ENCODE measurements at places on chromosomes 4 and X.
A peak's percentile ranks its signal among the peaks of the same experiment; 100 is the strongest.

DNA sequence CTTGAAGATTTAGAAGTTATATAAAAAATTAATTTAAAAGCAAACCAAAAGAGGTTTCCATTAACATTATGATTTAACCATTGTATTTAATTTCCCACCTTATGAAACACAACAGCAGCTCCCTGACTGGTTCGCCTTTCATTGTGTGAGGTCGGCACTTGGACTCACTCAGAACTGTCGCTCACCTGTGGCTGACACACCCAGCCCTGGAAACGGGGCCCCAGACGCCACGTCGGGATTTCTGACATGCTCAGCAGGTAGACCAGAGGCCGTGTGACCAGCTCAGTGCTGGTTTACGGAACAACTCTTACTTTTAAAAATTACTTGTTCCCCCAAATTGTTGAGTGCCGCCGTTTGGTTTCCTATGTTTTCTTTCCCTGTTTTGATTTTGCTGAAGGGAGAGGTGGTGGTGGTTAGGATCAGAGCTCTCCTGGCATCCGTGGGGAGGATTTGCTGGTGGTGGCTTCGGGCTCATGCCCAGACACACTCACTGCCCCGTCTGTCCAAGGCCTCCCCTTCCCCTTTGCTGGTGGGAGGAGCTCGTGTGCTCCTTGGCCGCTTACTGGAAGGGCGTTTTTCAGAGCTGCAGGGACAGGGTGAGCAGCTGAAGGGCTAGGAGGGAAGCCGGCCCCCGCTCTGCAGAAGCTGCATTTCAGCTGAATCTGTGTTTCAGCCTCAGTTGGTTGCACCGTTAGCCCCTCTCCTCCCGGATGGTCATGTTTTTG is 59.2 kb downstream of the CPLX1 start:
- DNase-seq = no peak

- DNase-seq = no peak
Observed at GRCh38 chr4:856225-856901, 30.4 kb upstream of the CPLX1 start.

DNA sequence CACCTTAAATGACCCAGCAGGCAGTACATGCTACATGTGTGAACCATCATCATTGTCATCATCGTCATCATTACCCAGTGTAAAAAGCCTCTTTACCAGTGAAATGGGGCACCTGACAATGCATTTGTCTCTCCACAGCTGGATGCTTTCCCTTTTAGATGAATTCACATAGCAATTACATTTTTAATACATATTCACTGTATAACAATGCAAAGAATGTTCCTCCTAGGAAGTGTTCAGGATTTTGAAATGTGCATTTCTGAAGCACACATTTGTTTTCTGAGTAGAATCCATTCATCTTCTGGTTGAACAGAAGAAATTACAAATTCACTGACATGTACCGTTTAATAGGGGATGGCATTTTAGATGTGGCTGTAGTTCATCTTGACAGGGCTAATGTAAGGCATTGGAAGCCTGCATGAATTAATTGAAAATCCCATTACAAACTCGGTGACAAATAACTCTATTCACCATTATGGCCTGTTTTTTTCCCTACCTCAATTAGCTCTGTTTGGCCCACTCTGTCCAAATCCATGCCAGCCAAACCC is 111.1 kb downstream of the SH3RF1 start:
- DNase-seq = no peak

DNA sequence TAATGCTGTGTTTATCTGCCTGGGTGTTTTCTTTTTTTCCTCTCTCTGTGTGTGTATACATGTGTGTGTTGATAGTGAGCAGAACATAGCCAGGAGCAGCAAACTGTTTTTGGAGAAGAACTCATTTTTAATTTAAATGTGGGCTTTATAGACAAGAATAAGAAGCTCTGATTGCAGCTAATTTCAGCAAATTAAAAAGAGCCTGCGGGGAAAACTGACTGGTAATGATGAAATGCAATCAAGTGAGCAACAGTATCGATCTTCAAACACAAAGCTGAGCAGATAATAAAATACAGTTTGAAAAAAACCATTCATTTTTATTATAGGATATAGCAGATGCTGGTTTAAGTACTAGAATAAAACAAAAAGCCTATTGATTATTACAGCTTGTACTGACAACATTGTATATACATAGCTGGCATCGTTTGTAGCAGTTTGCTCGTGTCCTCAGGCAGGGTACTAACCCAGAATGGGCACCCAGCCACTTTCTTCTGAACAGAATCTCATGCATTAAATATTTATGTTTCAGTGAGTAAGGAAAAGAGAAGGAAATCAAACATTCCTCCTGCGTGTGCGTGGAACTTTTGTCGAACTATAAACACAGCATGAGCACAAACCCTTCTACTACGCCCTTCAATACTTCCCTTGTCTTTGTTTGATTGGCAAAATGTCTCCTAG is 73.5 kb upstream of the ZFP42 start:
- no peak for DNase-seq

DNA sequence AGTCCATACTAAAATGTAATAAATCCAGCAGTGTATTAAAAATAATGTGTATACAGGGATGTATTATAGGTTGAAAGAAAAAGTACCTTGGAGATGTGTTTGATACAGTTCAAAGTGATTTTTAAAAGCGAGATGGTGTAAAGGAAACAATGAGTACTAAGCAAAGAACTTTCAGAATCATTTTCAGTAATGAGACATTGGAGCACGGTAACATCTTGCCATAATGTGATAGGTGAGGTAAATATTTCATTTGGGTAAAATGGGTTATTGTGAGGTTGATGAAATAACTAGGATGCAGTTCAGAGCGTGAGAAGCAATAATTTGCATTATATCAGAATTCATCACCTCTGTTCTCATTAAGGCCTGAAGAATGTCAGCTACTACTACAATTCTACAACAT is 25.9 kb downstream of the EIF2S3 start:
- DNase-seq = no peak

DNA sequence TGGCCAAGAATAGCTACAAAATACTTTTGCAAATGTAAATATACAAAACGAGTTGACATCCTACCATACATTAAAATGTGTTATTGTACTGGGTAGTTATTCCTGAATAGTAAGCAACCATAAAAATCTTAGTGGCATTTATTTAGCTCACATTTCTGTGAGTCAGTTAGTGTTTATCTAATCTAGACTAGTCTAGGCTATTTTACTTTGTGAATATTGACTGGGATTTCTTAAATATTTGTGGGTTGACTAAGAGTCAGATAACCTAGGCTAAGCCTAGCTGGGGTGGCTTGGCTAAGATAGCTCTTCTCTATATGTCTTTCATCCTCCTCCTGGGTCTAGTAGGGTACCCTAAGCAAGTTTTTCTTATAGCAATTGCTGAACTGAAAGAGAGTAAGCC is 543.8 kb upstream of the DIAPH2 start:
- no peak for DNase-seq

DNA sequence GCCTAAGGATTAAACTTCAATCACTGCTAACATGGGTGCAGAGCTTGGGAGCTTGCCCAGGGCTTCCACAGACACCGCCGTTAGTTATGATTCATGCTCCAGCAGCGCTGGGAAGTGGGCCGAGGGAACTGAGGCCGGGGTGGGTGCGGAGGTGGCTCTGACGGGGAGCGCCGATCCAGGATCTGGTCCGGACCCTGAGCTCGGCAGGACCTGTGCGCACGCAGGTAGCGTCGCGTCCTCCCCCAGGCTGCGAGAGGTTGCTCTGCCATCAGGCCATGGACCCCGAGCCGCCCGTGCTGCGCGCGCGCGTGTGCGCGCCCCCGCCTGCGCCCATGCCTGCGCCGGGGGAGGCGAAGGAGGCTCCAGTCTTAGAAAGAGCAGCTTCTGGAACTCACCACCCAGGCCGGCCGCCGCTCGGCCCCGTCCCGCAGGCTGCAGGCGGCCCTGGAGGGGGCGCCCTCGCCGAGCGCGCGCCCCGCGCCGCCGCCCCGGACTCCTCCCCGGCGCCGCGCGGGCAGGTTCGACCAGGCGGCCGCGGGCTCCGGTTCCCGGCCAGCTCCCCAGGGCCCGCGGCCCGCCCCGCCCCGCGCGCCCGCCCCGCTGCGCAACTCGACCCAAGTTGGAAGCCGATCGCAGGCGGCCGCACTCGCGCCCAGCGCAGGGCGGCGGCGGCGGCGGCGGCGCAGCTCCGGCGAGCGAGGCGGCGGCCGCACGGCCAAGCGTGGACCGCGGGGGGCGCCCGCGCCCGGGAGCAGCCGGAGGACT is 732 bp upstream of the ADRA2C start:
- no peak for DNase-seq

DNA sequence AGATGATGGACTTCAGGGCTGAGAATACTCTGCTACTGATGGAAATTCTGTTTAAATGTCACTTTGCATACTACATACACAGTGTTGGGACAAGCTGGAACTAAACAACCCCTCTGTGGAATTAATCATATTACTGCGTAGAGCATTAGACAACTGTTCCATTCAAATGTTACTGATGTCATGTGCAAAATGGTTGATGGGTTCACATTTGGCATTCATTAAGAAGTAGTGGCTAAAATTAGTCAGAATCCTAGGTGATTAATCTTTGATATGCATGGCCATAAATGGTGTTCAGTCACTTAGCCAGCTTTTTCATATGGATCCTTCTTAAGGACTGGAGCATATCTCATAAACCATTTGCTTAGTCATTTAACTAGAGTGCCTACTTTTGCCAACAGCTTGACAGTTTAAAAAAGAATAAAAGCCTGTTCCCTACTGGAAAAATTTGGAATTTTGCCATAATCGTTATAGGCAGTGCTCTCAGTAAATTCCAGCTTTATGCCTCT is 105.2 kb downstream of the RNF150 start:
- DNase-seq = no peak

DNA sequence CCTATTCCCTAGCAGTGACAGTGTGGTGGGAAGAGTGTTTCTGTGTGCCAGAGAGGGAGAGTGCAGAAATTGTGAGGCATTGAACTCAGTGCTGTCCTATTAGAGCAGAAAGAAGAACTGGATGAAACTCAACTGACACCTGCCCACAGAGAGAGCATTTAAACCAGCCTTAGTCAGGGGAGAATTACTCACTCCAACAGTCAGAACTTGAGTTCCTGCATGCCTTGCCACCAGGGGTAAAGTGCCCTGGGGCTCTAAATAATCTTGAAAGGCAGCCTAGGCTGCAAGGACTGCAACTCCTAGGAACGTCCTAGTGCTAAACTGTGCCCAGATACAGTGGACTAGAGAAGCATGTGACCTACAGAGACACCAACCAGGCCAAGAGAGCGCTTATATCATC is 12.8 kb downstream of the CYSLTR1 start:
- DNase-seq = no peak

DNA sequence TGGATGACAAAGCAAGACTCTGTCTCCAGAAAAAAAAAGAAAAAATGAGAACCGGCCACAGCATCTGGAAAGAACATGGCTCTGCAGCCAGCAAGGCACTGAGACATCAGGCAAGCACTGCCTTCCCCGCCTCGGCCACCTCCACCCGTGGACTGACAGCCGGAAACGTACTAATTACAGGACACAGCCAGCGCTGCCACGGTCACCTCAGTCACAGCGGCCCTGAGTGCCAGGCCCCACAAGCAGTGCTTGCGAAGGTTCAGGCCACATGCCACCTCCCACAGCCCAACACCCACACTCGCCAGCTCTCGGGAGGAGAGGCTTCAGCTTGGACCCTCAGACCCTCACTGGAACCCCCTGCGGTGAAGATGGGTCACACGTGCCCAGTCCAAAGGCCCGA is 16.8 kb downstream of the FAM53A start:
- DNase-seq = no peak

DNA sequence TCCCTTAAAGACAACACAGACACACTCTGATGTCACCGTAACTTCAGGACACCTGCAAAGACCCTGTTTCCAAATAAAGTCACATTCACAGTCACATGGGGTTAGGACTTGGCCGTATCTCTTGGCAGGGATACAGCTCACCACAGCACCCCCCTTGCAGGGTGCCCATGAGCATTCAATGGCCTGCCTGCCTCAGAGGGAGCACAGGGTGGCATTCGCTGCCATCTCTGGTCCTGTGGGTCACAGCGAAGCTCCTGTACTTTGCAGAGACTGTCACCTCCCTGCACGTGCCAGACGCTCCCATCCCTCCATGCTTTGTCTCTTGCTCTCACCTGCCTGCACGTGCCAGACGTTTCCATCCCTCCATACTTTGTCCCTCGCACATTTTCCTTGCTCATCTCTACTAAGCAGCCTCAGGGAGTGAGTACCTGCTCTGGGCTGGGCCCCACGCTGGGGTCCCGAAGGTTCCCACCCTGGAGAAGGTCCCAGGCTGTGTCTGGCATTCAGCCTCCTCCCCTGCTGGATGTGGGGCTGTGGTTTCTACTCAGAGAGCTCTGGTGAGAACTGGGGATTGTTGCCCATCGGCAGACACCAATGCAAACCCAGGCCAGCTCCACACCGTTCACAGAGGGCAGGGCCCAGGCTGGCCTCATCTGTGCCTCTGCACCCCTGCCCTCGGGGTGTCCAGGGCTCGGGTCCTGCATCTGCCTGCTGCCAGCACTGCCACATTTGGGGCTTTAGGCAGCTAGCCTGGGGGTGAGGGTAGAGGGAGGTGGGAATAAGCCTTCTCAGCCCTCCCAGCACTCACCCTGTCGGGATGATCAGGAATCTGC is 15.8 kb downstream of the HTRA3 start:
- DNase-seq = no peak

DNA sequence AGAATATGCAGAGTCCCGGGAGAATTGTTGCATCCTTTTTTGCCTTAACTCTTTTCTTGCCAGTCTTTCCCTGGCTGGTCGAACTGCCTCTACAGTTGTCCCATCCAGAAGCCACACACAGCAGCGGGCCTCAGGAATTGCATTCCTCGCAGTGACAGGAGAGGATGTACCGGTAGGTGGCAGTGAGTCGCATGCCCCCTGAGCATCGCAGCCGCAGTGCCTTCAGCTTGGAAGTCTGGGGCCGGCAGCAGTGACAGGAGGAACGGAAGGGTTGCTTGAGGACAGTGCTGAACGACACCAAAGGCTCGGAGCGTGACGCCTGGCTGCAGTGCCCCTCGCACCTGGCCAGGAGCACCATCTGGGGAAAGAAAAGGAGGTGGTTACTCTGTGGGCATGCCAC is 23.5 kb downstream of the NDP start:
- DNase-seq = peak; percentile 13

DNA sequence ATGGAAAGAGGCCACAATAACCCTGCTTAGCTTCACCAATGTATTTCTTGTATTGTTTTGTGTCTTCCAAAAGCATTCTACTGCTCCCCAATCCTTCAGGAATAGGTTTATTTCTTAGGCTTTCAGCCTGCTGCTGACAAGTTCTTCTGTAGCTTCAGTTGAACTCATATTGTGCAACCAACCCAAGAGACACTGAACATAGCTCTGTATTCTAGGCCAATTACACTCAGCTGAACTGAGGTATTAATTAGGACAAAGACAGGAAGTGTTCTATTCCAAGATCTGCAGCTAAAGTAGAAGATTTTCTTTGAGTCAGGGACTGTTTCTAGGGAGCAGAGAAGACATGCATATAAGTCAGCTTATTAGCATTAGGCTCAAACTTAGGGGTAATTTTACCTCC is 151.8 kb downstream of the LHFPL1 start:
- no peak for DNase-seq

DNA sequence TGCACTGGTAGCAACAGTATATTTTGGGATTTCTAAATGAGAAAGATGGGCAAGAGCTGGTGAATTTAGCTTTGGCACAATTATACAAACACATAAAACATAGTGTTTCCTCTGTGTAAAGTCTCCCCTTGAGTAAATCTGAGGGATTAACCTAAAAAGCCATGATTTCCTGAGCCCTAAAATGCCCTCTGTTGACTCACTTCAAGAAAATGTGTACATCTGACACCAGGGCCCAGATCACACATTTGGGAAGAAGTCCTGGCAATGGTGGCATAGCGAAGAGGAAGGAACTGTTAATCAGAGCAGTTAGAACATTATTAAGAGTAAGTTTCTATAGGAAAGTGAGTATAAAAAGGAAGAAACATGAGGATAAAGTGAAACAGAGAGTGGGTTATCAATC is 338.5 kb downstream of the SPOCK3 start:
- DNase-seq = no peak

Data from activated CD4-positive, alpha-beta T cell treated with anti-CD3 and anti-CD28 coated beads, Interleukin-2, amount 50 U/mL, for 4 hours (primary cell).